ENCODE measurements at places on chromosomes 7 and 10. TPM values are rescaled to one million over a fixed set of nuclear protein-coding genes. Genes with fewer than 3 reads are reported as not detected.

- DNase-seq, result peak; percentile 46
Observed at GRCh38 chr7:50342616-50343114, 38.1 kb downstream of the IKZF1 start.

DNA sequence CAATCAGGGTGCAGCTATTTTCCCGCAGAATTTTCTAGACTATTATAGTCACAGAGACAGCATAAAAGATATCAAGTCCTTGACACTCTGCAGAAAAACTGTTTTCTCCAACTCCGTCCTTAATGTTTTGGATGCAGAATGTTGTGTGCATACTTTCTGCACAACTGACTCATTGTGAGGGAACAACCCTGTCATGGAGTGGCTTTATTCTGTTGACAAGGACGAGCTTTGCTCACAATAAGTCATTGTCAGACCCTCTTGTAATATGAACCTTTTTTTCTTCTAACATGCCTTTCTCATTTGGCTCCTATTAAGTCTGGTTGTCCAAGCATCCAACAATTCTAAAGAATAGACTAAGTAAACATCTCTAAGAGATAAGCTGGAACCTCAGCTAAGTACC, 17.3 kb downstream of the ABCB4 start:
- DNase-seq, result no peak

DNA sequence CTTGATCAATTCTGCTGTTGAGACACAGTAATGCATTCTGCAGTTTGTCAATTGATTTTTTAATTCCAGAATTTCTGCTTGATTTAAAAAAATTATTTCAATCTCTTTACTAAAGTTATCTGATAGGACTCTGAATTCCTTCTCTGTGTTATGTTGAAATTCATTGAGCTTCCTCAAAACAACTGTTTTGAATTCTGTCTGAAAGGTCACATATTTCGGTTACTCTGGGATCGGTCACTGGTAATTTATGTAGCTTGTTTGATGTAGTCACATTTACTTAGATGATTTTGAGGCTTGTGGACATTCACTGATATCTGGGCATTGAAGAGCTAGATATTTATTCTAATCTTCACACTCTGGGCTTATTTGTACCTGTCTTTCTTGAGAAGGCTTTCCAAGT, 67.2 kb upstream of the NME8 start:
- no peak for DNase-seq

DNA sequence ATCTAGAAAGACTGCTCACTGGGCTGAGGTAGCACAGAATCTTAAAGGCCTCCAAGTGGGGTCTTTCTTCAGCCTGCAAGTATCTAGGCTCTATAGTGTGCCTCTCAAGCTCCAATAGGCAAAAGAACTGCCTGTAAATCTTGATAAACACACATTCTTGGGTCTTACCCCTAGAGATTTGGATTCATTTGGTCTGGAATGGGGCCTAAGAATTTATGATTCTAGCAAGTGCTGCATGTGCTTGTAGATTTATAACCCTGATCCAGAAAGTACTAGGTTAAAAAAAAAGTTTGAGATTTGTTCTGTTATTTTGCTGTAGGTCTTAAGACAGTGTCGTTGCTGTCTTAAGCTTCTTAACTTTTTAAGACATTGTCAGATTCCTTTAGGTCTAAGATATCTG, 74.1 kb downstream of the RALA start:
- no peak for DNase-seq

Gene ATOH7
- not detected for polyA plus RNA-seq

GRCh38 chr10:94260455-94260854, 102.3 kb downstream of the NOC3L start:
- no peak for DNase-seq

- no peak for DNase-seq
Observed at GRCh38 chr7:132321387-132321786, 254.9 kb downstream of the PLXNA4 start.

GRCh38 chr10:56633876-56634452, 272.9 kb upstream of the ZWINT start:
- DNase-seq, result no peak

GRCh38 chr10:88297103-88297502, 286.0 kb downstream of the RNLS start:
- no peak for DNase-seq

Gene C10orf90
- not detected for polyA plus RNA-seq

- no peak for DNase-seq
Observed at GRCh38 chr10:86365346-86366032, 1.1 kb downstream of the GRID1 start.

Gene CFAP70
- polyA plus RNA-seq, result 0.66 TPM

Gene ZNF33A
- 14.6 TPM for polyA plus RNA-seq

GRCh38 chr7:25430200-25430931, 202.1 kb upstream of the NPVF start:
- no peak for DNase-seq

Gene TMEM176A
- 0.35 TPM for polyA plus RNA-seq

DNA sequence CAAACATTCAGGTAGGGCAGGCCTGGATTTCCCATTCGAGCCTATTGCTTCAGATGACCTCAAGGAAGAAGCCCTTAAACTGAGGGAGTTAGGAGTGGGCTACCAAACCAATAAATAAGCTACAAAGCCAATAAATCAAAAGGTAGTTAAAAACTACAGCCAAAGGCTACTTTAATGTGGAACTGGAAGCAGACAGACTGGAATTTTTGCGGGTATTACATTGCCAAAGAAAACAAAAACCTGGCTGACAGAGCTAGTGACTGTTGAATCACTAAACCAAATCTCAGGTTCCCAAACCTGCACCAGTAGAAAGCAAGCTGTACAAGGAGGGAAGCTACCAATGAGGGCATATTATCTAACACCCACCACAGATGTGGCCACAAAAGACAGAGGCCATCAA, 315.6 kb downstream of the GRM8 start:
- DNase-seq, result no peak

DNA sequence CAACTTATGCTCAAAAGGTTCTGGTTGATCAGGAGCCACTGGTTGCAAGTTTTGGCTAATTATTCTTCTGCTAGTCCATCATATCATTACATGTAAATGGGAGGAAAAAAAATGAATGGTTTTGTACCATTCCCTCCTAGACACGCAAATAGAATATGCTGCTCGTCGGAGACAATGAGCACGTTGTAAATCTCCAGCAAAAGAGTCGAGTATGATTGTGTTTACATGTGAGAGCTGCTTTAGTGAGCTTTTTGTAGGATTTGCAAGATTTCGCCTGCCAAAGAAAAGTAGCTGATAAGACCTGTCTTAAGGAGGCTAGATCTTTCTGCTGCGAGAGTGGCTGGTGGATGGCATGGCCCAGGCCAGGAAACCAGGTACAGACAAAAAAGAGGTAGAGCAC, 109.0 kb downstream of the ZMYND11 start:
- no peak for DNase-seq

- no peak for DNase-seq
Observed at GRCh38 chr10:48470115-48470892, 134.6 kb downstream of the ARHGAP22 start.

GRCh38 chr7:155007947-155008346, 5.0 kb upstream of the PAXIP1 start:
- DNase-seq, result peak; percentile 28

GRCh38 chr7:129778770-129779601, 167.5 kb downstream of the NRF1 start:
- no peak for DNase-seq

DNA sequence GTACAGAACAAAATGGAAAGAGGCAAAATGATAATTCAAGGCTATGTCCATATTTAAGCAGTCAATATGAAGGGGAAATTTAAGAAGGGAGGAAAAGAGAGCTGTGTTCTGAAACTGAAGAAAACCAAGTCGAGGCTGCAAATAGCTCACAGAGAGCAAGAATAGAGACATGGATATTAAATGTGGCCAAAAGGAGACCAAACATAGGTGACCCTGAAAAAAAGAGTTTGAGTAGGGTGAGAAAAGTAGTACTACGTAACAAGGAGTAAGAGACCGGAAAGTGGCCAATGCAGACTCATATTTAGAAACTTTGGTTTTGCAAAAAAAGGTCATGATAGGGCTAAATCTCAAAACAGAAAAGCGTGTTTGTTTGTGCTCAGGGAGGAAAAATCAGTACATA, 84.6 kb downstream of the GNAT3 start:
- no peak for DNase-seq

DNA sequence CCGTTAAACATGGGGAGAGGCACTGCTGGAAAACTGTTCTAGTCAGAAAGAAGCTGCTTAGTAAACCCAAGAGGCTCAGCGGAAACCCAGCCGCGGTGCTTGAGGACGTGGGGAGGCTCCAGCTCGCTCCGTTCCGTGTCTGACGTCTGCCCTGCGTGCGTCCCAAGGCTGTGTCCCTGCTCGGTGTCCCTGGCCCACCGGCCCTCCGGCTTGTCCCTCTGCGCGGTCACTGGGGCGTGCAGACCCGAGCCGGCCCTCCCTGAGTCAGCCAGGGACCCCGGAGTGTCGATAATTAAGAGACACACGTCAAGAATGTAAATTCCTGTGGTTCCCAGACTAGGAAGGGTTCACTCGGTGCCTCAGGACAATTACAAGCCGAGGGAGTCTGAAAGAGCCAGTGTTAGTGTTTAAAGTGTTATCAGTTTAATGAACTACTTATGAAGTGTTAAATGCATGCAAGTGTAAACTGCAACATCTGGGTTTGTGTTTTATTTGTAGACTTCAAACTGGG, 98.9 kb downstream of the WDR11 start:
- no peak for DNase-seq

DNA sequence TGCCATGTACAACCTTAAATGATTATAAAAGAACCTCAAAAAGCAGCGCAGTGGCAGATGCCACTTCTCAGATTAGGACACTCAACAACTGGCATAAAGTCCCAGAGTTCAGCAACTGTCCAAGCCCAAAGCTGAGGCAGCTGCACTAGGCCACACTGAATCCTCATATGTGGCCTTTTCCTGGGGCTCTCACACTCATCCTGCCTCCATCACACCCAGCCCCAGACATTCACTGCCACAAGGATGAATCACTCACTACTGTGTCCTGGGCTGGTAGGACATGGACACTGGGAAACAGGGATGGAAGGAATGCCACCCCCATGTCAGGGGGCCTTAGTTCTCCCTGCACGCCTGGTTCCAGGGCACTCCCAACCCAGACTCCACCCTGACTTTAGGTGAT, 547.7 kb downstream of the TNS3 start:
- DNase-seq, result no peak

All from naive thymus-derived CD4-positive, alpha-beta T cell (primary cell).